DND-41 (cell line): ENCODE measurements at places on chromosomes 7 and 10.

GRCh38 chr7:71511361-71511807, 379.4 kb downstream of the GALNT17 start:
- no peaks in the 10 kb centered on the region for H3K36me3 ChIP-seq
- H3K4me1 ChIP-seq: no peaks in the 10 kb centered on the region
- H3K4me3 ChIP-seq: no peak overlapping the region
- no peak for DNase-seq
- no peak overlapping the region for H3K27ac ChIP-seq

GRCh38 chr10:124681626-124682552, 62.3 kb downstream of the FAM53B start:
- no peaks in the 10 kb centered on the region for H3K27me3 ChIP-seq
- peaks cover 76% of the 10 kb centered on the region for H3K36me3 ChIP-seq
- peaks cover 96% of the 10 kb centered on the region for H3K4me1 ChIP-seq
- no peak overlapping the region for H3K4me3 ChIP-seq

DNA sequence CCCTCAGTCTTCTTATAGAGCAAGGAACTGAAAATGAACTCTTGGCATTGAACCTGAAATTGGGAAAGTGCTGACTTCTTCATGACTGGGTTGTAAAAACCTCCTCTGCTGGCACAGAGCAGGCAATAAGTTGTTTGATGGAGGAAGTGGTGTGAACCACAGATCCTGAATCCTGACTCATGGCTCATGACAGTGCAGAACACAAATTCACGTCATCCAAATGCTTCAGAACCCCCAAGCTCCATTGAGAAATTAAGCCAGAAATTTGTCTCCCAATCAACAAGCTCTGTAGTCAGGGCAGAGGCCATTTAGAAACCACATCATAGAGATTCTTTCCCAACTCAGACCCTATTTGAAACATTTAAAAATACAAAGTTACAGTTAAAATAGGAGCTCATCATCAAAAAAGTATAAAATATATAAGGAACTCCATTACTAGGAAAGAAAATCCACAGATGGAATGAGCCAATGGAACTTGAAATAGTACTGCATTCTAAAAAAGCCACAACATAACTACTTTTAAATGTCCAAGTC, 10.3 kb upstream of the STK17A start:
- no peaks in the 10 kb centered on the region for H3K27me3 ChIP-seq
- DNase-seq: peak; percentile 82
- no peak overlapping the region for H3K4me3 ChIP-seq
- peaks cover 67% of the 10 kb centered on the region for H3K4me1 ChIP-seq
- no peaks in the 10 kb centered on the region for H3K36me3 ChIP-seq
- peak overlapping the region; percentile 81 for H3K27ac ChIP-seq

- H3K27ac ChIP-seq: no peak overlapping the region
- no peak overlapping the region for H3K4me3 ChIP-seq
- peaks cover 19% of the 10 kb centered on the region for H3K4me1 ChIP-seq
- no peak for DNase-seq
- H3K36me3 ChIP-seq: no peaks in the 10 kb centered on the region
Measured at GRCh38 chr7:140655511-140656408, 15.1 kb upstream of the DENND2A start.

DNA sequence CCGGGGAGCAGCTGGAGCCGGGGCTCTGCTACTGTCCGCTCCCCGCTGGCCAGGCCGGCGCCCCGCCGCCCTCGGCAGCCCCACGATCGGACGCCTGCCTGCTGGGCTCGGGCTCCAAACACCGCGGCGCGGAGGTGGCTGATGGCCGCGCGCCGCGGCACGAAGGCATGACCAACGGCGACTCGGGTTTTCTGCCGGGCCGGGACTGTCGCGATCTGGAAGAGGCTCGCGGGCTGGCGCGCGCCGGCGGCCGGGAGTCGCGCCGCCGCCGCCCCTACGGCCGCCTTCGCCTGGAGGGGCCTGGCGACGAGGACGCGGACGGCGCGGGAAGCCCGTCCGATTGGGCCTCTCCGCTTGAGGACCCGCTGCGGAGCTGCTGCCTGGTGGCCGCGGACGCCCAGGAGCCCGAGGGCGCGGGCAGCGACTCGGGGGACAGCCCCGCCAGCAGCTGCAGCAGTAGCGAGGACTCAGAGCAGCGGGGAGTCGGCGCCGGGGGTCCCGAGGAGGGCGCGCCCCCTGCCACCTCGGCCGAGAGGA, 570 bp downstream of the TBC1D12 start:
- H3K4me3 ChIP-seq: no peak overlapping the region
- H3K36me3 ChIP-seq: no peaks in the 10 kb centered on the region
- no peak for DNase-seq
- no peak overlapping the region for H3K27ac ChIP-seq
- H3K27me3 ChIP-seq: peaks cover 3% of the 10 kb centered on the region

DNA sequence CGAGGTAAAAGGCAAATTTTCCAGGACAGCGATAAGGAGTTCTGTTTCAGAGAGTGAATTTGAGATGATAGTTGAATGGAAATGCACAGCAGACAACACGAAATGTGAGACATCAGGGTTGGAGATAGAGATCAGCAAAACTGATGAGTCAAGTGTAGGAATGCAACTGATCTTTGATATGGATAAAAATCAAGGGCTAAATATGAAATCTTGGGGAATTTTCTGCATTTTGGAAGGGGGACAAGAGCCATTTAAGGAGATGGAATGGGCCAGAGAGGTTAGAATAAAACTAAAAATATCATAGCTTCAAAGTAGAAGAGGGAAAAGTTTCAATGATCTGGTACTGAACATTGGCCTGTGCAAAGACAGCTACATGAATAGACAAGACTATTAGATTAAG, 11.5 kb downstream of the CISD1 start:
- no peak overlapping the region for H3K4me3 ChIP-seq
- H3K27ac ChIP-seq: no peak overlapping the region
- DNase-seq: no peak

DNA sequence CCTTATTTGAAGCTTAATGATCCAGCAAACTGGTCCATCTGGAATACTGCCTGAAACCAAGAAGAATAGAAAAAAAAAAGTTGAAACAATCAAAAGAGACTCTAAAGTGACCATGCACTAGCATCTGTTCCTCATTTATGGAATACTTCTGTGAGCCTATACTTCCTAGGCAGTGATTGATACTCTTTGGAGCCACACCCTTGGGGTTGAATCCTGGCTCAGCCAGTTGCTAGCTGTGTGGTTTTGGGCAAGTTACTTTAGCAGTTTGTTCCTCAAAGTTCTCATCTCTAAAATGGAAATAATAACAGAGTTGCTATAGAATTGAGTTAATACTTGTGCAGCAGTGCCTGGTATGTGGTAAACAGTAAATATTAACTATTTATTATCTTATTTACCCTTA, 208.9 kb downstream of the GPR158 start:
- H3K4me1 ChIP-seq: no peaks in the 10 kb centered on the region
- no peaks in the 10 kb centered on the region for H3K27me3 ChIP-seq
- no peak overlapping the region for H3K4me3 ChIP-seq
- no peak overlapping the region for H3K27ac ChIP-seq
- H3K36me3 ChIP-seq: no peaks in the 10 kb centered on the region

- H3K4me1 ChIP-seq: no peaks in the 10 kb centered on the region
- no peaks in the 10 kb centered on the region for H3K27me3 ChIP-seq
- H3K36me3 ChIP-seq: no peaks in the 10 kb centered on the region
Measured at GRCh38 chr7:81873559-81873958, 103.7 kb upstream of the HGF start.

DNA sequence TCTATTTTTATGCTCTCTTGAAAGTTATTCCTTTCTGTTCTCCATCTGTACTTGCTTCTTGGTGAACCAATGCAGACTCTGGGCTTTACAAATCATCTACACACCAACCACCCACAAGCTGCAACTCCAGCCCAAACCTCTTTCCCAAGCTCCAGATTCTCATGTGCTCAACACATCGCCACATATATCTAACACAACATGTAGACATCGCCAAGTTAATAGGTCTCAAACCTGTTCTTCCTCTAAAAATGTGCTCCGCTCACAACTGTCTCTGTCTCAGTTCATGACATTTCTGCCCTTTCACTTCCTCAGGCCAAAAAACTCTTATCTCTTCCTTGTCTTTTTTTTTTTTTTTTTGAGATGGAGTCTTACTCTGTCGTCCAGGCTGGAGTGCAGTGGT, 95.7 kb upstream of the EEPD1 start:
- H3K27me3 ChIP-seq: peaks cover 3% of the 10 kb centered on the region
- H3K4me3 ChIP-seq: no peak overlapping the region
- DNase-seq: no peak
- H3K4me1 ChIP-seq: no peaks in the 10 kb centered on the region
- H3K27ac ChIP-seq: no peak overlapping the region

- DNase-seq: no peak
- H3K4me3 ChIP-seq: no peak overlapping the region
- H3K27ac ChIP-seq: no peak overlapping the region
- H3K36me3 ChIP-seq: no peaks in the 10 kb centered on the region
- no peaks in the 10 kb centered on the region for H3K4me1 ChIP-seq
- H3K27me3 ChIP-seq: no peaks in the 10 kb centered on the region
Measured at GRCh38 chr7:127158659-127159058, 94.1 kb downstream of the GRM8 start.

- no peaks in the 10 kb centered on the region for H3K27me3 ChIP-seq
- DNase-seq: no peak
- H3K4me1 ChIP-seq: peaks cover 22% of the 10 kb centered on the region
- H3K27ac ChIP-seq: no peak overlapping the region
- H3K4me3 ChIP-seq: no peak overlapping the region
- no peaks in the 10 kb centered on the region for H3K36me3 ChIP-seq
Measured at GRCh38 chr7:148720472-148720871, 21.8 kb downstream of the CUL1 start.

DNA sequence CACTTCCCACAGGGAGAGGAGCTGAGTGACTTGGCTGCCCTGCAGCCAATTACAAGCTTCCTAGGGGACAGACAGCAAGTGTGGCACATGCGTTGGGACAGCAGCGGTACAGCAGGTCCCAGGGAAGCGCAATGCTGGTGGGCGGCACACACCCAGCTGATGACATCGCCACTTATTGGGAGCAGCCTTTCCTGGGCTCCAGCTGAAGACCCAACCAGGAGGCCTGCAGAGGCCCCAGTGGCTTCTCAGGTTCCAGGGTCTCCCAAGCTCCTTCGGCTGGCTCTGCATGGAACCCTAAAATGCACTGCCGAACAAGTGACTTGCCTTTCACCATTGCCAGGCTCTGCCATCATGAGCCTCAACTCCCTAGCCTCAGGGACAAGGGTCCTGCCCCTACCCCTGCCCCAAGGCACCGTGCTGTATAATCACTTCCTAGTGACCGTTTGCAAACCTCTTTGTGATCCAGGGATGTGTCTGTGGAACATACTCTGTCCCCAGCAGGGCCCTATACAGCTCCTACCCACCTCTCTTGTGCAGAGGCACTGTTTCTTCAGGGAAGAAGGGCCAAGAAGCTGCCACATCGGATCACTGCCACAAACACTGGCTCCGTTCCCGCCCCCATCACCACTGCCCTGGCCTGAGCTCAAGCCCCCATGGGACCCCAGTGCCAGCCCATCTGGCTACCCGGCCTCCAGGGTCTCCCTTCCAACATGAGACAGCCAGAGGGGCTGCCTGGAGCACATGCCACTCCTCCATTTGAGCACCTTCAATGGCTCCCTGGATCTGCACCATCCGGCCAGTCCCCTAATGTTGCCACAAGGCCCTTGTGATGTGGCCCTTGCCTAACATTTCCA, 19.3 kb upstream of the SLIT1 start:
- no peak overlapping the region for H3K27ac ChIP-seq
- H3K36me3 ChIP-seq: no peaks in the 10 kb centered on the region
- no peaks in the 10 kb centered on the region for H3K4me1 ChIP-seq
- no peaks in the 10 kb centered on the region for H3K27me3 ChIP-seq
- H3K4me3 ChIP-seq: no peak overlapping the region

DNA sequence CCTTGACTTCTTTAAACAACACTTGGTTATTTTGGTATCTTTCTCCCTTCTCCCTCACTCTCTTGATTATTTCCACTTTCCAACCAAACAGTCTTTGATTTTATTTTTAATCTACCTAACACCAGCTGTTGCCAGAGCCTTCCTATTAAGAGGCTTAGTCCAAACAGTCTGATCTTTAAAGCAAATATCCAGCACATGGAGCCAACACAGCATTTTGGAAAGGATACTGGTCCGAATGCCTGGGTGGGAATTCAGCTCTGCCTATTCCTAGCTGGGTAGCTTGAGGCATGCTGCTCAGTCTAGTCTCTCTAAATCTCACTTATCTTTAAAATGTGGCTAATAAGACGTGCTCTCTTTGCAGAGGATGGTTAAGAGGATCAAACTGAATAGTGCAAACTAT, 129.3 kb downstream of the NRCAM start:
- H3K27me3 ChIP-seq: peaks cover 2% of the 10 kb centered on the region
- no peak overlapping the region for H3K4me3 ChIP-seq
- H3K27ac ChIP-seq: no peak overlapping the region
- DNase-seq: no peak
- no peaks in the 10 kb centered on the region for H3K36me3 ChIP-seq

- DNase-seq: no peak
- no peak overlapping the region for H3K4me3 ChIP-seq
- no peak overlapping the region for H3K27ac ChIP-seq
- H3K4me1 ChIP-seq: no peaks in the 10 kb centered on the region
Measured at GRCh38 chr7:158393926-158394625, 193.5 kb downstream of the PTPRN2 start.

DNA sequence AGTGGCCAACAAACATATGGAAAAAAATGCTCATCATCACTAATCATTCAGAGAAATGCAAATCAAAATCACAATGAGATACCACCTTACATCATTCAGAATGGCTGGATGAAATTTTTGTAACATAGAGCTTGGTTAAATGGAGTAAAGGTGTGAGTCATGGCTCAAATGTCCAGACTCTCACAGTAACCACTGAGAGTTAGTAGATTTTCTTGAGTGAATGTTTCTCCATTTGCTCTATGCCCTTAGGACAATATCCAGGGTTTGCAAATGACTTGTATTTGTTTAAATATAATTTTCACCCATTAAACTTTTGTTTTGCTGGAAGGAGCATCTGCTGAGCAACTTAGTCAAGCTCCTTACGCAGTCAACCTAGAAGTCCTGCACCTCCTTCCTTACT, 967.2 kb downstream of the XPNPEP1 start:
- no peak for DNase-seq
- H3K36me3 ChIP-seq: no peaks in the 10 kb centered on the region
- no peaks in the 10 kb centered on the region for H3K27me3 ChIP-seq
- no peaks in the 10 kb centered on the region for H3K4me1 ChIP-seq
- H3K4me3 ChIP-seq: no peak overlapping the region

DNA sequence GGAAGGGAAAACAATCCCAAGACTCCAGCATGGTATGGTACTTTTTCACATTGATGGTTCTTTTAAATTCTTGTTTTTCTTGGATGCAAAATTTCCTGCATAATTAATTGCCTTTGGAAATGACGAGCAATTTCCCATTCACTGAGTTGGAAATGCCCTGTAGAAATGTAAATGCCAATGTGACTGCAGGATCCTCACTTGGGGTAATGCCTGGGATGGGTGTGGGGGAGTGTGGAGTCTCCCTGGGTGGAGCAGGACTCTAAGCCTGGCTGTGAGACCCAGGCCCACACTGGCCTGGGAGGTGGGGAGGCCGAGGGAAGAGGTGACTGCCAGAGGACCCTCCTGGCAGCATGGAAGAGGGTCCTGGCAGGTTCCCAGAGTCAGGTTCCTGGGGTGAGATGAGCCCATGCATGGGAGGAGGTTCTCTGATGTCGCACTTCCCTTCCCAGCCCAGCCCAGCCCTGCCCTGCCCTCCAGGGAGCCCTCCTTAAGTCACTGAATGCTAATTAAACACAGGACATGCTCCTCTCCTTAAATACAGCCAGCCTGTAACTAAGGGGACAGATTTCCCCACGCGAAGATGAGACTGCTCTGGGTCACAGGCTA, 157.9 kb downstream of the GFRA1 start:
- H3K4me3 ChIP-seq: no peak overlapping the region
- H3K4me1 ChIP-seq: no peaks in the 10 kb centered on the region
- DNase-seq: no peak
- no peaks in the 10 kb centered on the region for H3K27me3 ChIP-seq
- no peaks in the 10 kb centered on the region for H3K36me3 ChIP-seq
- no peak overlapping the region for H3K27ac ChIP-seq
